ENCODE measurements at places on chromosomes 7 and 10. TPM values are rescaled to one million over a fixed set of nuclear protein-coding genes. Genes with fewer than 3 reads are reported as not detected.

ZNF273 gene
- total RNA-seq: 3.0 TPM

NACAD gene
- total RNA-seq: 7.0 TPM

TMEM196 gene
- not detected for total RNA-seq

DNA sequence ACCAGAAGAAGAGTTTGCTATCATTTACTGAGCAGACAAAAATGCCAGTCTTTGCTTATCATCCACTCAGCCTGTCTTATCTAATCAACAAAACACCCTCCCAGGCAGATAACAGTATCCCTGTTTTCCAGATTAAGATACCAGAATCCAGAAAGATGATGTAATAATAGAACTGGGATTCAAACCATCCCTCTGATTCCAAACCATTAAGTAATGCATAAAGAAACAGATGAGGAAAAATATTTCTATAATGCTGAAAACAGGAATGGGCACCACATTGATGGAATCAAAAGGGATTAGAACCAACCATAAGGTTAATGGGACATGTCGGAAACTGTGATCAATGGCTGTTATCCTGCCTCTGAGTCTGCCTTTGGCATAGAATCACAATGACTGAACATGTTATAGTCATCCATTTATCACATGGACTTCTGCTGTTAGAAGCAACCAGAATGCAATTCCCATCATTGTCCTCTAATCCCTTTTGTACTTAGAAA, 92.1 kb upstream of the RSU1 start:
- ATAC-seq: peak; percentile 25

- no peak for ATAC-seq
These were observed 2.3 kb downstream of the INSYN2A start for GRCh38 chr10:127194111-127194510.

- peak; percentile 40 for ATAC-seq
These were observed 17.1 kb upstream of the CPA1 start for GRCh38 chr7:130363026-130363847.

GRCh38 chr10:22676435-22676834, 37.9 kb downstream of the PIP4K2A start:
- no peak for ATAC-seq

- ATAC-seq: no peak
These were observed 177.0 kb downstream of the ZNF438 start for GRCh38 chr10:30854656-30855055.

GRCh38 chr7:110772615-110773014, 318.3 kb upstream of the LRRN3 start:
- ATAC-seq: no peak

GRCh38 chr10:5818894-5819293, 5.7 kb upstream of the GDI2 start:
- no peak for ATAC-seq

GRCh38 chr10:111989136-111989911, 194.2 kb downstream of the GPAM start:
- ATAC-seq: no peak

DNA sequence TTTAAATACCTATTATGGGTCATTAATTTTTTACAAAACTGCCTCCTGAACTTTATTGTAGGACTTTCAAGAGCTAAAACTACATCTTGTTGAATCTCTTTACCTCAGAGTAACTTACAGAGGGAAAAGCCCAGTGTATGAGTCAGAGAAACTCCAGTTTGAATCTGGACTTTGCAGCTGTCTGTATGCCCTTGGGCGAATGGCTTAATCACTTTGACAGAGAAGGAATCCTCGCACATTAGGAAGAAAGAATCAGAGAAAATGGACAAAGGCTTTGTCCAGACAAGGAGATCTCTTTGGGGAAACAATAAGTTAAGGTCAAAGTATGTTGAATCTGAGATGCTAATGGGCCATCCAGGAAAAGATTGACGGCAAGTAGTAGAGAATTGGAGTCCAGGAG, 484.2 kb upstream of the CELF2 start:
- ATAC-seq: no peak

Data from gastroesophageal sphincter (tissue), 4 donors.